Panc1 (cell line): ENCODE measurements at places on chromosomes 6 and 20.

DNA sequence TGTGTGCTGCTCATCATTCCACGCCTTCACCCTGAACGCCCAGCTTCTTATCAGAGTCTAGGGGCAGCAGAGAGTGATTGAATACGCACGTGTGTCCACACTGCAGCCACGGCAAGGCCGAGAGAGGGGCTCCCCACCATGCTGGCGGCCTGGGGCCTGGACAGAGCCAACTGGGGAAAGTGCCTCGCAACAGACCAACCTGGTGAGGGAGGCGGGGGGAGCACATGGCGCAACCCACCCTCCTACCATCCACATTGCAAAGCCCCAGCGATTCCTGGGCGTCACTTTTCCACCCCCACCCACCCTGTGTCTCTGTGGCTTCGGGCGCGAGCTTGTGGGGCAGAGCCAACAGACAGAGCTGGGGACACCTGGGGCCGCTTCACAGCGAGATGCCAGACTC is 66.4 kb upstream of the DUSP22 start:
- DNase-seq = no peak
- no peak overlapping the region for H3K27ac ChIP-seq
- no peaks in the 10 kb centered on the region for H3K36me3 ChIP-seq
- no peaks in the 10 kb centered on the region for H3K27me3 ChIP-seq
- H3K4me1 ChIP-seq = no peaks in the 10 kb centered on the region

DNA sequence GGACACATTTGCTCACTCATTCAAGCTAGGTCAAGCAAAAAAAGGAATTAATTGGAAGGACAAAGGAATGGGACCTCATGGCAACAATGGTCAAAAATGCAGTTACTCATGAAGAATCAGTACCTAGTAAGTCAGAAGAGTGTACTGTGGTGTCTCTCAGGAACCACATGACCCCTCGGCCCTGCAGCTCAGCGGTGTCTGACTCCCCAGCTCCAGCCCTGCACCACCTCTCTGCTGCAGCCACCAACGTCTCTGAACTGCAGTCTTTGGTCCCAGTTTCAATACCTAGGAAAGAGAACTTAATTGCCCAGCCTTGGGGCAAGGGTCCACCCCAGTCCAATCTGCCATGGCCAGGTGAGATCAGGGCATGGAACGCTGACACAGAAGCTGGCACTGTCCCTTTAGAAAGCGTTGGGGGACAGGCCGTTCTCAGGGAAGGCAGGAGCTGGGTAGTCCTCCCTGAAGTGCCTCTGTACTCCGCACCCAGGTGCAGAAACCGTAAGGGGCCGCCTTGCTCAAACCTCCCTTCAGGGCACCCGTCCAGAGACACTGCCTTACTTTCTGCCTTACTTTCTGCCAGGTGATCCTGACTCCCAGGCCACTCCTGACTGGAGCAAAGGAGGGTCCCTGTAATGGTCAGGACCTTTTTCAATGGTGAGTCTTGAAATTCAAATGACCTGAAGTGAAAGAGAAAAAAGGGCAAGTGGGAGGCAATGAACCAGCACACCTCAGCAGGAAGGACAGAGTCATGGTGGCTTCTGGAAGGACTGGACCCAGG is 13.2 kb upstream of the NELFCD start:
- no peak overlapping the region for H3K4me3 ChIP-seq
- H3K27ac ChIP-seq = no peak overlapping the region
- H3K27me3 ChIP-seq = no peaks in the 10 kb centered on the region
- no peak for DNase-seq

DNA sequence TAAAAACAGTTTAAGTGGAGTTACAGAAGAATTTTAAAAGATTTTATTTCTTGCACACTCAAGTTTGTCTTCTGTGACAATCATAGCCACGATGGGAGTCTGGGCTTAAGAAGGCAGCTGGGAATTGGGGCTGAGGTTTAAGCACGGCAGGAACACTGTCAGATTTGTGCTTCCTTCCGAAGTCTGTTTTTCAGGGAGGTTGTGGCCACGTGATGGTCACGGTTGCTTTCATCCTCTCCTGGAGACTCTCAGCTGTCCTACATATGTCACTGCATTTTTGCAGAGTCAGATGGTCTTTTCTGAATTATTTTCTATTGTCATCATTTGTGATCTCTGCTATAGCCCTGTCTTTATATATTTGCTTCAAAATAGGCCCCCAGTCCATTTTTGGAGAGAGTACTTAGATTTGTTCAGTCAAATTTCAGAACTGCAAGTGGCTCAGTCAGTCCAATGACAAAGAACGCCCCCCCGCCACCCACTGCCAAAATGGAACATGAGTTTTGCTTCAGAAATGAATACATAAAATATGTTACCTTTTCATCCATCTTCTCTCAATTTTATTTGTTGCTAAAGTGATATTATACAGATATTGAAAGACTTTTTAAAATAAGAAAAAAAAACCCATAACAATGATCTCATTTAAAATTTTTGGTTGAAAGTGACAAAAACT is 111.8 kb upstream of the ZFP64 start:
- H3K4me3 ChIP-seq = no peak overlapping the region
- DNase-seq = no peak

- H3K4me1 ChIP-seq = no peaks in the 10 kb centered on the region
- no peak overlapping the region for H3K27ac ChIP-seq
- DNase-seq = no peak
- H3K27me3 ChIP-seq = no peaks in the 10 kb centered on the region
- no peaks in the 10 kb centered on the region for H3K36me3 ChIP-seq
Measured at GRCh38 chr6:150349546-150349945, 19.3 kb upstream of the IYD start.

- H3K4me3 ChIP-seq = no peak overlapping the region
- H3K36me3 ChIP-seq = no peaks in the 10 kb centered on the region
- no peak overlapping the region for H3K27ac ChIP-seq
- DNase-seq = no peak
Measured at GRCh38 chr20:34979366-34980153, 23.9 kb downstream of the MYH7B start.
